Heart left ventricle (tissue), 16 donors: ENCODE measurements at places on chromosomes 2 and 18. TPM values are rescaled to one million over a fixed set of nuclear protein-coding genes. Genes with fewer than 3 reads are reported as not detected.
A peak's percentile ranks its signal among the peaks of the same experiment; 100 is the strongest.

Gene ASXL2
- 35.3 TPM for total RNA-seq

Gene SCN7A
- total RNA-seq: 20.9 TPM

Gene RAX
- not detected for total RNA-seq

Gene CHRNG
- total RNA-seq: not detected

Gene DSG1
- total RNA-seq: 5.6 TPM

Gene DYNAP
- not detected for total RNA-seq

Gene COL4A4
- 3.4 TPM for total RNA-seq

DNA sequence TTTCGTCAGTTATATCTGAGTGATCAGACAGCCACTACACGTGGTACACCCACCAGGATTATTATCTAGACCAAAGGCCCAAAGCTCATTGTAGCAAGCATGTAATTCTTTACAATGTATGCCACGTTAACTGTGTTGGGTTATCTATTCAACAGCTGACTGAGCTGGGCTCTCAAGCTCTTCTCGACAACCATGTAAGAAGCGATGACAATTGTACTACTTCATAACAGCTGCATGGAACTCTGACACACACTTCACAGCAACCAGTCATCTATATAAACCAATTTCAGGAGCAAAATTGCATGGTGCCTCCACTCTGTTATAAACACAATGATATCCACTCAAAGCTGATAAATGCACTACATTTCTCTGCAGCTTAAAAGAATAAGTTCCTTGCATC, 701.8 kb downstream of the NR4A2 start:
- DNase-seq: no peak
- H3K4me3 ChIP-seq: no peak overlapping the region
- H3K27me3 ChIP-seq: no peaks in the 10 kb centered on the region
- H3K27ac ChIP-seq: no peak overlapping the region
- H3K4me1 ChIP-seq: no peaks in the 10 kb centered on the region

- no peak for DNase-seq
- no peaks in the 10 kb centered on the region for H3K27me3 ChIP-seq
- no peak overlapping the region for H3K27ac ChIP-seq
- no peak overlapping the region for H3K4me3 ChIP-seq
- no peaks in the 10 kb centered on the region for H3K36me3 ChIP-seq
These were observed 49.5 kb downstream of the SLC40A1 start for GRCh38 chr2:189530965-189531637.

GRCh38 chr18:812376-813171, 532 bp upstream of the YES1 start:
- peak; percentile 90 for DNase-seq
- H3K4me3 ChIP-seq: peak overlapping the region; percentile 98
- H3K4me1 ChIP-seq: no peaks in the 10 kb centered on the region
- no peaks in the 10 kb centered on the region for H3K27me3 ChIP-seq
- no peaks in the 10 kb centered on the region for H3K36me3 ChIP-seq

- no peaks in the 10 kb centered on the region for H3K4me1 ChIP-seq
- DNase-seq: no peak
- no peaks in the 10 kb centered on the region for H3K27me3 ChIP-seq
- H3K36me3 ChIP-seq: no peaks in the 10 kb centered on the region
- no peak overlapping the region for H3K27ac ChIP-seq
- no peak overlapping the region for H3K4me3 ChIP-seq
These were observed 41.8 kb downstream of the RAPGEF4 start for GRCh38 chr2:172777431-172777830.

GRCh38 chr2:145256551-145256950, 736.6 kb upstream of the ZEB2 start:
- no peak overlapping the region for H3K4me3 ChIP-seq
- H3K36me3 ChIP-seq: no peaks in the 10 kb centered on the region
- DNase-seq: no peak

- no peak overlapping the region for H3K4me3 ChIP-seq
- no peaks in the 10 kb centered on the region for H3K4me1 ChIP-seq
- no peak for DNase-seq
- H3K27ac ChIP-seq: no peak overlapping the region
- H3K36me3 ChIP-seq: no peaks in the 10 kb centered on the region
These were observed 60.4 kb upstream of the IL1R2 start for GRCh38 chr2:101931402-101931801.

GRCh38 chr2:241091201-241091600, 10.9 kb downstream of the MTERF4 start:
- H3K4me3 ChIP-seq: no peak overlapping the region
- H3K36me3 ChIP-seq: peaks cover 100% of the 10 kb centered on the region
- no peaks in the 10 kb centered on the region for H3K4me1 ChIP-seq
- no peaks in the 10 kb centered on the region for H3K27me3 ChIP-seq
- no peak for DNase-seq
- H3K27ac ChIP-seq: no peak overlapping the region

GRCh38 chr2:100957996-100958653, 44.0 kb upstream of the RPL31 start:
- no peak overlapping the region for H3K4me3 ChIP-seq
- no peak overlapping the region for H3K27ac ChIP-seq
- H3K27me3 ChIP-seq: no peaks in the 10 kb centered on the region
- H3K36me3 ChIP-seq: no peaks in the 10 kb centered on the region
- DNase-seq: peak; percentile 31

- no peak overlapping the region for H3K4me3 ChIP-seq
- DNase-seq: no peak
These were observed 278.5 kb downstream of the CLIP4 start for GRCh38 chr2:29393676-29394075.

DNA sequence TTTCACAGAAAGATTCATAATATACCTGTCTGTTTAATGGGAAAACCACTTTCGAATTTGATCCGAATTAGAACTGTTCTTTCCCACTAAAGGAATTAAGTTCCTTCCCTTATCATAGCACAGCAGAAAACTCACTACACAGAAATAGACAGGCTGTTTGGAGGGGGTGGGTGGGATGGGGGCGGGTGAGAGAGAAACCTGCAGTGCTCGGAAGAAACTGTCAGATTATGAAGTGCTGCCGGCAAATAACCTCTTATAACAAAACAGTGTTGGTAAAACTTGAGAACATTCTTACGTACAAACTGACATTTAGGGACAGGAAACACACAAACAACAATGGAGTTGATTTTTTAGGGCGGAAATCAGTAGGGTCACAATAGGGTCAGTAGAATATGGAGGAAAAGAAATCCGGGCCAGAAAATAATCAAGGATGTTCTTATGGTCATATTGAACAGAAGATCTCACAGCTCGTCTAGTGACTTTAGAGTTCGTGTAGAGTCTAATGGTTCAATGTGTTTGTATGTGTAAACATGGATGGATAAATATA, 756.0 kb upstream of the LRATD1 start:
- no peak for DNase-seq
- H3K27me3 ChIP-seq: no peaks in the 10 kb centered on the region
- no peak overlapping the region for H3K4me3 ChIP-seq
- H3K4me1 ChIP-seq: no peaks in the 10 kb centered on the region

GRCh38 chr2:217410681-217410960, 550.8 kb upstream of the TNP1 start:
- no peaks in the 10 kb centered on the region for H3K36me3 ChIP-seq
- H3K27me3 ChIP-seq: no peaks in the 10 kb centered on the region
- no peak for DNase-seq
- H3K4me1 ChIP-seq: peaks cover 16% of the 10 kb centered on the region

DNA sequence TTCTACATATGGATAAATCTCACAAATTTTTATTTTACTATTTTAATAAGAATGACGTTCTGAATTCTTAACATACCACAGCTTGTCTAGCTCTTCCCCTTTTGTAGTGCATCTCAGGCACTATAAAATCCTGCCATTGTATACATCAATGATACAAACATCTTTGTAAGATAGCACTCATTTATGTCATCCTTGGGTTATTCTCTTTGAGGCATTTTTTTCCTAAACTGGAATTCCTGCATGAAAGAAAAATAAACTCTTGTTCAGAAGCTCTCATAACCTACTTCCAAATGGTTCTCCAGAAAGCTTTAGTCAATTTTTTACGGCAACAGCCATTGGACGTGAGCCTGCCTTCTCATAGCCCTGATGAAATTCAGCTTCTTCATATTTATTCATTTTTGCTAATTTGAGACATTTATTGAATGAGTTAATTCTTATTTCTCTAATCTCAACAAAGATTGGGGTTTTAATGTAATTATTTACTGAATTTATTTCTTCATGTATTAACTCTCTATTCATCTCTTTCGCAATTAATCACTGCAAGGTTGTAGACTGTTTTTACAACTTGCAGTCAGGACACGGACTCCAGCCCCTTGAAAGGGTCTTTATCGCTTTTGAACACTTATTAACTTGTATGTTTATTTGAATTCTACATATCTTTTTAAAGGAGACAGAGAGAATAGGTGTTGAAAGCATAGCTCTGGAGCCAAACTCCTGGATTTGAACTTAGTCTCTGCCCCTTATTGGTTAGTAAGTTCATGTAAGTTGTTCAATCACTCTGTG, 57.6 kb upstream of the PARD3B start:
- DNase-seq: no peak
- no peak overlapping the region for H3K4me3 ChIP-seq
- H3K27ac ChIP-seq: no peak overlapping the region
- H3K4me1 ChIP-seq: no peaks in the 10 kb centered on the region

DNA sequence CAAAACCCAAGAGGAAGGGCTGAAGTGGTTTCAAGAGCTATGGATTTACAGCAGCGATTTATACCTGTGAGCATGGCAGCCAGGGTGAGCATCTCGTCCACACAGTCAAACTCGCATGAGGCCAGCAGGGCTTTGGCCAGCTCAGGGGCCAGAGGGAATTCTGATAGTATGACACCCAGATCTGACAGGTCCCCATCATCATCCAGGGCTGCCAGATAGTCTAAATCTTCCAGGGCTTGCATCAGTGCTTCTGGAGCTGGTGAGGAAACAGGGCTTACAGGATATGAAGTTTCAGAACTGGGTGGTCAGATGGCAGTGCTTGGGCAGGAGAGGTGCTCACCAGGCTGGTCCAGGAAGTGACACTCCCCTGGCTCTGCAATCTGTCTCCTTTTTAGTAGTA, 3.5 kb downstream of the DQX1 start:
- H3K36me3 ChIP-seq: peaks cover 22% of the 10 kb centered on the region
- no peak overlapping the region for H3K27ac ChIP-seq
- DNase-seq: no peak
- H3K4me3 ChIP-seq: no peak overlapping the region
